Caudate nucleus (tissue), 63 donors: ENCODE measurements at places on chromosomes 11 and 22.
A peak's percentile ranks its signal among the peaks of the same experiment; 100 is the strongest.

GRCh38 chr11:98771791-98772190 lies 249.0 kb upstream of the CNTN5 start:
- no peak for DNase-seq

DNA sequence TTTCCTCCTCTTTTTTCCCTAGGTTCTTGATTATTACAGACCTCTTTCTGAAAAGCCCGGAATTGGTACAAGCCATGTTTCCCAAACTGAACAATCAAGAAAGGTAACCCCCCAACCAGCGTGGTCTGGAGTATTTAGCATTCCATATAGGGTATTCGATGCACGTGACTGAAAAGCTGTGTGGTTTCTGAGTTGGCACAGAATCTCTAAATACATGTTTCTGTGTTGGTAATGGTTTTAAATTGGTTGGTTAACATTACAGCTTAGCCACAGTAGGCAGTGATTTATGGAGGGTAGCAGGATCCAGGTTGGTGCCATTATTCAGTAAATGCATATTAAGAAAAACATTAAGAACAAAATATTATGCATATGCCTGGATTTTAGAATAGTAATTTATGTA lies 46.8 kb downstream of the ATXN10 start:
- no peak for DNase-seq

GRCh38 chr11:43837879-43838278 lies 42.8 kb upstream of the ALKBH3 start:
- DNase-seq: no peak

GRCh38 chr22:32325811-32326237 lies 31.8 kb upstream of the RFPL3 start:
- no peak for DNase-seq

- no peak for DNase-seq
Measured at GRCh38 chr11:32451808-32452207, 16.5 kb upstream of the WT1 start.

GRCh38 chr22:45968003-45968650 lies 8.8 kb downstream of the WNT7B start:
- no peak for DNase-seq

GRCh38 chr11:66617155-66617834 lies 865 bp downstream of the RBM14 start:
- no peak for DNase-seq

GRCh38 chr11:120778685-120779490 lies 245.0 kb upstream of the TBCEL start:
- DNase-seq: no peak

DNA sequence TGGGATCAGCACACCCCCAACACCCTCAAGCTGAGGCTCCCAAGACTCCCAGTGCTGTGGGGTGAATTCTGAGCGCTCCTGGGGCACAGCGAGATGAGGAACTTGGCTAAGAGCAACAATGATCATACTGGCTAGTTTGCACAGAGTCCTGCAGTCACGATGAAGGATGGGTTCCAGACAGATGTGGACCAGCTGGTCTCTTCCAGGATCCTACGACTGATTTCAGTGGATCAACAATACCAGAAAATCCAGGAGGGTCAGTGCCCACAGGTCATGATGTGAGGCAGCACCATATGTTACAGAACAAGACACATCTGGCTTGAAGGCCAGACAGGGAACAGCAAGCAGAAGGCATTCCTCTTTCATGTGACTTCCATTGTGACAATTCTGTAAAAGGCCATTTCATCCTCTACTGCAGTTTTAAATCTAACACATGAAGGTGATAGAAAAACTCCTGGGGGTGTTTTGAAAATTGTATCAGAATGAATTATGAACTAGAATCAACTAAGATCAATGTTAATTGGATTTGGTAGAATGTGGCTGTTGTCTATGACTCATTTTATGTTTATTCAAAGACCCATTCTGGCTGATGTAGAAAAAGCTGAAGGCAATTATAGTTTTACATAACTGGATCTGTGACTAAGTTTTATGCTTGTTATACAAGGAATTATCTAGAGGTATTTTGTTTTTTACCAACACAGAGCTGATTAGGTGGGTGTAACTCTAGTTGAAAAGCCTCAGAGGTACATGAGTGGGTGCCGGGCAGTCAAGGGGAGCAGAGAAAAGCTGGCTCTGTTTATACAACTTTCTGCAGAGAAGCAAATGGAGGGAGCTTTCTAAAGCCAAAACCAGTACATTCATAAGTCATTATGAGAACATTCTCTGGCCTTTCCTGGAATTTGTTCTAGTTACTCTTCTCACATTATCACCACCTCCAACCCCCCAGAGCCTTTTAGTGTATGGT lies 29.1 kb downstream of the OR52K1 start:
- DNase-seq: no peak

GRCh38 chr11:6531267-6531752 lies 34.2 kb downstream of the DNHD1 start:
- peak; percentile 25 for DNase-seq

DNA sequence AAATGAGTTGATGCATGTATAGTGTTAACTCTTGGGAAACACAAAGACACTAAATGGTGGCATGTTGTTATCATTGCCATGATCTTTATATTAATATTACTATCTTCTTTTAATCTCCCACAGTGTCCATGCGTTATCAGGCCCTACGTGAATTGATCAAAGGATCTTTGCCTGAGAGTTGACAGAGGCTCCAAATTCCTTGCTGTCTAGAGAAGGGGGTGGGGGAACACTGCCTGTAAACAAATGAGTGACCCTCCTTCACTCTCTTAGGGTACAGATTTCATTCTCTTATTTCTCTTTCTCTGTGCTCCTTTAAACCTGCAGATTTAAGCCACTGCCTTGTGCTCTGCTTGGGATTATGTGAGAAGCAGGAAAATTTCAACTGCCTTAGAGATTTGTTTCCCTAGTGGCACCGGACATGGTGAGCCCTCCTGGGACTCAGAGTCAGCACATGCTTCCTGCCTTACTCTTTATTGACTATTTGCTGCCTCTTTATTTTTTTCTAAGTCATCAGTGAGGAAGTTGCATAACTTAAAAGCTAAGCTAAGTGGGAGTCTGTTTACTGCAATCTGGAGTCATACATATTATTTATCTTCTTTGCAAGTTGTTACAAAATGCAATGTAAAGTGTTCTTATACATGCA lies 122.9 kb downstream of the MAML2 start:
- DNase-seq: no peak

- DNase-seq: no peak
Measured at GRCh38 chr11:43150697-43151096, 161.1 kb upstream of the API5 start.

- DNase-seq: no peak
Measured at GRCh38 chr11:116364348-116364747, 408.4 kb downstream of the BUD13 start.

DNA sequence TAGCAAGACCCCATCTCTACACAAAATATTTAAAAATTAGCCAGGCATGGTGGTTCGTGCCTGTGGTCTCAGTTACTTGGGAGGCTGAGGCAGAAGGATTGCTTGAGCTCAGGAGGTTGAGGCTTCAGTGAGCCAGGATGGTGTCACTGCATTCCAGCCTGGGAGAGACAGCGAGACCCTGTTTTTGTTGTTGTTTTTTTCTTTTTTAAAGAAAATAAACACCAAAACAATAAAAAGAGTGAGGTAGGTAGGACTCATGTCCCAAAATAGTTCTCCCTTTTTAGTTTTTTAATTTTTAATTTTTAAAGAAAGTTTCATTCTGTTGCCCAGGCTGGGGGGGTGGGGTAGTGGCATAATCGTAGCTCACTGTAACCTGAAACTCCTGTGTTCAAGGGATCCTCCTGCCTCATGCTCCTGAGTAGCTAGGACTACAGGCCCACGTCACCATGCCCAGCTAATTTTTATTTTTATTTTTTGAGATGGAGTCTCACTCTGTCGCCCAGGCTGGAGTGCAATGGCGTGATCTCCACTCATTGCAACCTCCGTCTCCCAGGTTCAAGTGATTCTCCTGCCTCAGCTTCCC lies 25.5 kb upstream of the MALAT1 start:
- no peak for DNase-seq

- DNase-seq: no peak
Measured at GRCh38 chr22:27137871-27138337, 480.5 kb downstream of the MIAT start.

DNA sequence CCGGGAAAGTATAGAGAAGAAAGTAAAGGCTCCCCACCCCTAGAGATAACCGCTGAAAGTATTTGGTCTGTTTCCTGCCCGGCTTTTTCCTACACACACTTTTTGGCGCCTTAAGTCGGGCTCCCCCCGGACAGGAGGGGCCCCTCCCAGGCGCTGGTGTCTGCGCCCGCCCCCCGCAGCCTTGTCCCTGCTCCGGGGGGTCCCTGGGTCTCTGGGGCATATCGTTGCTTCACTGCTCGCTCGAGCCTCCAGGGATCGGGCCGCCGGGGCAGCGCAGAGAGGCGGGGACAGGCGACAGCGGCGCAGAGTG lies 928 bp upstream of the CRACR2B start:
- DNase-seq: no peak

DNA sequence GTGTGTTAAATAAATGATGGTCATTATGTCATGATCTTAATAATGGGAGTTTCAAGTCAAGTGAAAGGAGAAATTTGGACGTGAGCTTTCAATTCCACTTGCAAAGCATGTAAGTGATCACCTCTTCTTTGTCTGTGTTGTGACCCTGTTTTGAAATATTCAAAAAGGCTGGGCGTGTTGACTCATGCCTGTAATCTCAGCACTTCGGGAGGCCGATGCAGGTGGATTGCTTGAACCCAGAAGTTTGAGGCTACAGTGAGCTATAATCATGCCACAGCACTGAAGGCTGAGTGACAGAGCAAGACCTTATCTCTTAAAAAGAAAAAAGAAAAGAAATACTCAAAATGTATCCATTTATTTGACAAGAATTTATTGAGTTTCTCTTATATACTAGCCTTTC lies 32.9 kb upstream of the EED start:
- no peak for DNase-seq

DNA sequence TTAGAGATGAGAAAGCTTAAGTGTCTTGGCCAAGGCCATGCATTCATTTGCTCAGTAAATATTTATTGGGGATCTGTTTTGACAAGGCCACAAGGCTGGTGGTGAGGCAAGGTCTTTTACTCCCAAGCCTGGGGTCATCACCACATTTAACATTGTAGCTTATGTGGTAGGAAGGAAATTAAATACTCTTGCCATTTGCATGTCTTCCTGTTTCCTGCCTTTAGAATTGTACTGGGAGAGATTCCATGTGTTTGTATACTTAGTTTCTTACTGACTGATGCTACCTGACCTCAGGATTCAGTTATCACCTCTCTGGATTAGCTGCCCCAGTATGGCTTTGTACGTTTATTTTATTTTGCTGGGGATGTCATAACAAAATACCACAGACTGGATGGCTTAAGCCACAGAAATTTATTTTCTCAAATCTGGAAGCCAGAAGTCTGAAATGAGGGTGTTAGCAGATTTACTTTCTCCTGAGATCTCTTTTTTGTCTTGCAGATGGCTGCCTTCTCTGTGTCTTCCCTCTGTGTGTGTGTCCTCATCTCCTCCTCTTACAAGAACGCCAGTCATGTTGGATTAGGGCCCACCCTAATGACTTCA lies 44.8 kb downstream of the SPECC1L start:
- no peak for DNase-seq

GRCh38 chr11:119091966-119092879 lies 7.5 kb downstream of the HMBS start:
- no peak for DNase-seq

DNA sequence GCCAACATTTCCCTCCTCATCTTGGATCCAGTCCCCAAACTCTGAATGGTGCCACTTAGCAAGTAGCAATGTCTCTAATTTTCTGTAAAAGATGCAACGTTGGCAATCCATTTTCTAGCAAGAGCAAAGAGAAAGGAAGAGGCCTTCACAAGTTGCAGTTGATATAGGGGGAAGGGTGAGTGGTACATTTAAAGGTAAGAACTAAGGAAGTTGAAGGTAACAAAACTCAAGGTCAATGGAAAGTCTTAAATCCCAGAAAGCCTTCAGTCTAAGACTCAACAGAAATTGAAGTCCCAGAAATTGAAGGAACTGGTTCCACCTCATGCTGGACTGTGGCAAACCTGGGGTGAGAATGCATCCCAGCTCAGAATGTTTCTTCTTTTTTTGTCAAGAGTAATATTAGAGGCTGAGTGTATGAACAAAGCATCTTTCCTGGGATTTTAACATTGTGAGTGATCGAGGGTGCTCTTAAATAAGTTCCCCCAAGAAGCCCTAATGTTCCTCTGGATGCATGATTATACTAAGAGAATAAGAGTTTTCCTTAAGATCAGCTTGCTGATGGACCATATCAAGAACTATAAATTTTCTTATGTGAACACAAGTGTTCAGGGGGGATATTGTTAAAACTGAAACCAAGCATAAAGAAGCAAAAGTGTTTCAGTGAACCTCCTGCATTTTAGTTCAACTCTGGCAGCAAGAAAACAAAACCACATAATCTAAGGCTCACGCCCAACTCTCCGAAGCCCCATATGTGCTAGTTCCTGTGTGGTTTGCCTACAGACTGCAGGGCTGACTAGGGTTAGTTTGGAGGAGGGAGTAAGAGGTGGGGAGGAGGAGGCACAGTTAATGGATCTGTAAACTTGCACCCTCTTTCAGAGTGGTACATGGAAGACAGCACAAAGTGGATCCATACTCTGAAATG lies at the start of gene GRAP2:
TSS of gene GRAP2 (plus strand) at position 779 of the 922 bp plus-strand sequence. CDS start 46,023 bp downstream, outside the sequence.
- DNase-seq: no peak

DNA sequence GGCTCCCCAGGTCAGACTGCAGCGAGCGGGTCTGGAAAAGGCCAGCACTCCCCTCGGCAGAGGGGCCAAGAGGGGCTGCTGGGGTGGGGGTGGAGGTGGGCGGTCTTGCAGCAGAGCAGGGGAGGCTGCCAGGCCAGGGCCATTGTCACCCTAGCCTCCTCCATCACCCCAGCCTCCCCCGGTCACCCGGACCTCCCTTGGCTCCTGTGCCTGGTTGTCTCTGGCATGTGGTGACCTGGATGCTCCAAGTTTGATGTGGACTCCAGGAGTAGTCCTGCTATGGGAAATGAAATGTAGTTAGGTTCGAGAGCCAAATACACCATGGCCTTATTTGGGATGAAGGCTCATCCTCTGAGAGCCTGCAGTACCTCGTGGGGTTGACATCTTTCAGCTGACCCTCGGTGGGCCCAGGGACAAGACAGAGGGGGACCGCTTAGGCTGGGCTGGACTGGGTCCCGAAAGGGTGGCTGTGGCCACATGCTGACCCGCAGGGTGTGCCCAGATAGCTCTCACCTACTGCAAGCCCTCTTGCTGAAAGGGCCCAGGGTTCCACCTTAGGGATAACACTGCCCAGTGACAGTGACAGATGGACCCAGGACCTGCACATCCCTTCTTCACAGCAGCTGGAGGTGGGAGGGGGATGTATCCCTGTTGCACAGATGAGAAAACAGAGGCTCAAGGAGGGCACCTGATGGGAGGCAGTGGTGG lies 24.1 kb downstream of the MRGPRD start:
- no peak for DNase-seq
